GM10248 (cell line): ENCODE measurements at places on chromosomes 7 and 10.

DNA sequence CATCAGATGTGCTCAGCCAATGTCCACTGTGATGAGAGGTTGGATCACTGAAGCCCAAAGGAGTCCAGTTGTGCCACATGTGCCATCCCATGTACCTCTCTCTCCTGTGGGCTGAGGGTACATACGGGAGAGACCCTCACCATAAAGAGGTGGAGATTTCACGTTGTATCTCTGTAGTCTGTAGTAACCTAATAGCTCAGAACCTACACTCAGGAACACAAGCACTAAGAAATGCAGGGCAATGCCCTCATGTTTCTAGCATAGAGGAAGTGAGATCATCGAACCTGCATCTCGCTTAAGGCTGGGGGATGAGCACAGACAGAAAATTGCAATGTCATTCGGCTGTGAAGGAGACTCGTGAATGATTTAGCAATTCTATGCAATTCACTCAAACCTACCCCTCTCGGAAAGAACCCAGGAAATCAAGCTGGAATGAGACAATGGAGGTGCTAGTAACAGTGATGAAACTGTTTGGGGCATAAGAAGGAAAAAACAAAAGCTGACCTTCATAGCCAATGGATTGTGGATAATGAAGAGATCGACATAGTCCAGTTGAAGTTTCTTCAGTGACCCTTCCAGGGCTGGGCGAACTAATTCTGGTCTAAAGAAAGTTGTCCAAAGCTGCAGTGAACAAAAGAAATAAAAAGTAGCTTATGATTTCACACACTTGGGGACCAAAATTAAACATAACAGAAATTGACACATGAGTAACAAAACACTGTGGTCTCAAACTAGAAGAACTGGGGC is 80.3 kb upstream of the UCN3 start:
- DNase-seq, result no peak

DNA sequence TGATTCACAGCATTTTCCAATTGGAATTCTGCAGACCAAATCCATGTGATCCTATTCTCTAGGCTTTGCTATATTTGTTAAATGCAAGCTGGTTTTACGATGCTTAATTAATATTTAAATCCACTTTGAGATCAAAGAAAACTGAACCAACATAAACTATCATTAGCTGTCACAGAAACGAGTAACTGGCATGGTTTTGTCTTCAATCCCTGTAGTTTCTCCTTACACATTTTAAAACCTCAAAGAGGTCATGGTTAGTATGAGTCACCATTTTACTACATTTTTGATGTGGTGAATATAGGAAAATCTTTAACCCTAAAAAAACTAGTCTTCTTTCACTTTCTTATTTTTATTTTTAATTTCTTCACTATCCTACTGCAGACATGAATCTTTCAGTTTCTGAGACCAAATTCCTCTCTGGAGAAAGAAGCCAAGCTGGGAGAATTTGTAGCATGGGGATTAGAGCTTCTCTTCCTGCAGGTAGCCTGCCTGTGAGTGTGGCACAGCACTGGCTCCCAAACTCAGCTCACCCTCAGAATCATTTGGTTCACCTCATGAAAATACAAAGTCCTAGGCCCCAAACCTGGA is 8.7 kb upstream of the LIPM start:
- peak; percentile 28 for DNase-seq

GRCh38 chr7:7151285-7151684 is 31.1 kb upstream of the C1GALT1 start:
- no peak for DNase-seq

DNA sequence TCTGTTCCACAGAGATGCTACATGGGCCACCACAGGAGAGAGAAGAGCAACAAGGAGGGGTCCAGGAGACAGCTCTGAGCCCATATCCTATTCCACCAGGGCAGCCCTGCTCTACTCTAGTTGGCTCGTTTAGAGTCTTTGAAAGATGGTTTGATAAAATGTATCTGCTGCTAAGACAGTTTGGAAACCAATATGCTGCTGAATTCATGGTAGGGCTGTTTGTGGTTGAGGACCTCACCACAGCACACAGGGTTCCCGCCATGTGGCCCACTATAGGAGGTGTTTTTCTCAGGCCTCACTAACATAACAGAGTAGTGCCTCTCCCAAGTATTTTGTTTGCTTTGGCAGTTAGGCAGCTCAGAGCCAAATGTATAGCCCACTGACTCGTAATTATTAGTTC is 35.8 kb upstream of the ZC3HAV1L start:
- no peak for DNase-seq

DNA sequence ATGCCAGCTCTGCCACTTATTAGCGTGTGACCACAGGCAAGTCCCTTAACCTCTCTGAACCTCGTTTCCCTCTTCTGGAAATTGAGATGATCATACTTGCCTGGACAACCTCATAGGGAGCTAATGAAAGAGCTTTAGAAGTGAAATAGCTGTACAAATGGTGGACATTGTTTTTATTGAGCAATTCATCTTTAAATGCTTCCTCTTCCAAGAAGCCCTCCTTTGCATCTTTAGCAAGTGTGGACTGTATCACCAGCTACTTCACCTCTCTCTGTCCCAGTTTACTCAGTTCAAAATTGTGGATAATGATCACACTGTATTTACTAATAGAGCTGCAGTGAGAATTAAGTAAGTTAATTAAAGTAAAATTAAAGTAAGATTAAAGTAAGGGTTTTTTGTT is 61.7 kb downstream of the CDH23 start:
- no peak for DNase-seq

GRCh38 chr7:69445541-69445940 is 152.7 kb upstream of the AUTS2 start:
- DNase-seq, result no peak

- peak; percentile 87 for DNase-seq
Measured at GRCh38 chr7:12686891-12687717, at the start of gene ARL4A. TSS of gene ARL4A (plus strand) at chr7:12687633. CDS start at chr7:12688255, 622 bp downstream.

GRCh38 chr10:132179551-132180392 is 7.0 kb upstream of the DPYSL4 start:
- DNase-seq, result no peak

DNA sequence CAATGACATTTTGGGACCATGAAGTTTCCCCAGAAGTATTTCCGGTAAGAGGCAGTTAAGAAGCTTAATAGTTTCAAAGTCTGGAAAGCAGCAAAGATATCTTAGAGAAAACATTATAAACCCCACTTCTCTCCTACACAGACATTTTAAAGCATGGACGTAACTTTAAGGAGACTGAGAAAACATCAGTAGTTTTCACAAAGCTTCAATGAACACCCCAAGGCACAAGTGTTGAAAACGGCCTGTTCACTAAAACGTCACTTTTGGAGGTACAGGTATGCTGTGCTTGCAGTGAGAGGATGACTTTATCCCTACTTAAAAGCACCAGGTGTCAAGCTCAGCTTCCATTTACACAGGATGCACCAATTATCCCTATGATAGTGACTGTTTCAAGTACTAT is 25.0 kb downstream of the NCOA4 start:
- no peak for DNase-seq

- DNase-seq, result no peak
Measured at GRCh38 chr10:32929634-32930033, 28.4 kb downstream of the ITGB1 start.

- DNase-seq, result no peak
Measured at GRCh38 chr10:32123021-32123420, 66.8 kb upstream of the KIF5B start.

DNA sequence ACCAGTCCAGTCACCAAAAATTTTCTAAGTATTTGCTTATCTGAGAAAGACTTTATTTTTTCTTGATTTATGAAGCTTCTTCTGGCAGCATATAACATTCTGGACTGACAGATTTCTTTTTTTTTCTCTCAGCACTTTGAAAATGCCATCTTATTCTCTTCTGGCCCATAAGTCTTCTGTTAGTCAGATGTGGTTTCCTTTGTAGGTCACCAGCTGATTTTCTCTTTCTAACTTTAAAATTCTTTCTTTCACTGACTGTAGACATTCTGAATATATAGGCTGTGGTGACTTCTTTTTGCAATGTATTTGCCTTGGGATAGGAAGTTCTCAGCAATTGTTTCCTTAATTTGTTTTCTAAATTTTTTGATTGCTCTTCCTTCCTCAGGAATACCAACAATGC is 172.5 kb downstream of the CCDC7 start:
- no peak for DNase-seq

DNA sequence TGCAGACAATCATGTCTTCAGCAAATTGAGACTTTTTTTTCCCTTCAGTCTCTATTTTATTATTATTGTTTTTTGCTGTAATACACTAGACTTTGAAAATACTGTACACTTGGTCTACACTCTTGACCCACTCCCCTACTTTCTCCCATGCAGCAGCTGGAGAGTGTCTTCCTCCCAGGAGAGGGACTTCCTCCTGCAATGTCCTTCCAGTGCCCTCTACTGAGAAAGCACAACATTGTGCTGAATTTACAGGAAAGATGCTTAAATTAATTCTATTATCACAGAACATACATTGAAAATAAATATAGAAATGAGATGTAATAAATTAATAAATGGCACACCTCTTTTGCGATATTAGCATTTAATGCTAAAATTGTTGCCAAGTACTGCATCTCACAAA is 411.3 kb downstream of the CCSER2 start:
- DNase-seq, result no peak

- DNase-seq, result no peak
Measured at GRCh38 chr10:85043207-85043606, 714.8 kb downstream of the CCSER2 start.

GRCh38 chr7:17618652-17618974 is 320.2 kb downstream of the AHR start:
- no peak for DNase-seq

- no peak for DNase-seq
Measured at GRCh38 chr7:36746347-36746746, 22.1 kb upstream of the AOAH start.

GRCh38 chr7:33959676-33960075 is 54.3 kb downstream of the BMPER start:
- DNase-seq, result no peak

- no peak for DNase-seq
Measured at GRCh38 chr7:107907790-107908189, 16.8 kb downstream of the DLD start.

DNA sequence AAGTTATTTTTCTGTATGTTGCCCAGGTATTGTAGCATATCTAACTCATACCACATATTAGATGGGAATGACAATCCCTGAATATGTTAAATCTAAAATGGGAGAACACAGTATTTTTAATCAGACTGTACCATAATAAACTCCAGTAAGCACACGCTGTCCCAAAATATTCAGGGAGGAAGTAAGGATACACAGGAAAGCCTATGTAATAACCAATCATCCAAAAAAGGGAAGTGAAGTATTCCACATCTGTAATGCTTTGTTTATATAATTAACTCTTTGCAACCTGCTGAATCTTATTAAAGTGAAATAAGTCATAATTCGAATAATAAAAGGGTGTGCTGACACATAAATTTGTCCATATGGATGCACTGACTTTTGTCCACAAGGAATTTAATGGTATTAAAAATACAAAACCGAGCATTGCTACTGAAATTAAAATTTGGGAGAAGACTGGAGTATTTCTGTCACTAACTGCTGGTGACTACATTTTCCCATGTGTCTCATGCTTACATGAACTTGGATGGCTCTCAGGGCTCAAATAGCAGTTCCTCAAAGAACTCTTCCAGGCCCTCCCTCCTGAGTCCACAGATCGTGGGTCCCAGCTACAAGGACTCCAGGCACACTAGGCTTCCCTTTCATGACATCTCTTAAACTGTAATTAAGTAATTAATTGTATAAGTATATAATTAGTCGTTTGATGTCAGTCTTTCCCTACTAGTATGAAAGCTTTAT is 120.6 kb downstream of the NEBL start:
- DNase-seq, result no peak
